ENCODE measurements at places on chromosomes 12 and 14.
A peak's percentile ranks its signal among the peaks of the same experiment; 100 is the strongest.

DNA sequence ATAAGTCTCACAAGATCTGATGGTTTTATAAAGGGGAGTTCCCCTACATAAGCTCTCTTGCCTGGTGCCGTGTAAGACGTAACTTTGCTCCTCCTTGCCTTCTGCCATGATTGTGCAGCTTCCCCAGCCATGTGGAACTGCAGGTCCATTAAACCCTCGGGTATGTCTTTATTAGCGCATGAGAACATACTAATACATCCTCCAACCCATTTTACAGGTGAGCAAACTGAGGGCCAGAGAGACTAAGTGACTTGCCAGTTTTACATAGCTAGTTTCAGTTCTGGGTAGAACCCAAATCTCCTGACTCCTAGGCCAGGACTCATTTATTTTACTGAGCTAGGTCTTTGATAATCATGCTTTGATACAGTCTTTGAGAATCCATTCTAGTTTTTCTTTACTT, 406.9 kb downstream of the RAD51B start:
- DNase-seq: no peak

DNA sequence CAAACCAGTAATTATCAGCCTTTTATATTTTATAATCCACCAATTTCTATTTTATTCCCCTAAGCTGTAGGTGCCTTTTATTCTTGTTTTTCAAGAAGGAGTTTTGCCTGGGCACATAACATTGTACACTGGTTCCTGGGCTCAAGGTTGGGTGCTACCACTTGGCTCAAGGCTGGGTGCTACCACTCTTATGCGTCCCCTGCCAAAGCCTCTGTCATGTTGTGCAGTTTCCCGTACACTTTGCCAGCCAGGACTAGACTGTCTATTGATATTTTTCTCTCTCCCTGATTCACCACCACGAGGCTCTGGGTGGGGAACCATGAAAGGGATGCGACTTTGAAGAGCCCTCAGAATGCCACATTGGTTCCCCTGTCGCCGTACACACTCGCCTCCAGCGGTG, 52.5 kb upstream of the VASH1 start:
- DNase-seq: no peak

- DNase-seq: no peak
Observed at GRCh38 chr12:42677461-42677860, 87.9 kb upstream of the PRICKLE1 start.

DNA sequence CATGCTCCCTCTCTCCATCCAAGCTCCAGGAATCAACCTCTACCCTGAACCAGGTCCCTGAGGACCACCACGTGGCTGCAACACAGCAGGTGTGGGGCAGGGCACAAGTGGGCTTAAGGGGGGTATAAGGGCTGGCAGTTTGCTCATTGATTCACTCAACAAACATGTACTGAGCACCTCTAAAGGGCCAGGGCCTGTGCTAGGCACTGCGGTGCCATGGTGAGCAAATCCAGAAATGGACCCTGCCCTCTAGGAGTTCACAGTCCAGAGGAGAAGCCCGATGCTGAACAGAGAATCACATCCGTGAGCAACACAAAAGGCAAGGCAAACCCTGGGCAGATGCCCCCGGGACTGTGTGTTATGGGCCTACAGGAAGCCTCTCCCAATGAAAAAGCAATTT, 6.5 kb upstream of the AQP2 start:
- no peak for DNase-seq

DNA sequence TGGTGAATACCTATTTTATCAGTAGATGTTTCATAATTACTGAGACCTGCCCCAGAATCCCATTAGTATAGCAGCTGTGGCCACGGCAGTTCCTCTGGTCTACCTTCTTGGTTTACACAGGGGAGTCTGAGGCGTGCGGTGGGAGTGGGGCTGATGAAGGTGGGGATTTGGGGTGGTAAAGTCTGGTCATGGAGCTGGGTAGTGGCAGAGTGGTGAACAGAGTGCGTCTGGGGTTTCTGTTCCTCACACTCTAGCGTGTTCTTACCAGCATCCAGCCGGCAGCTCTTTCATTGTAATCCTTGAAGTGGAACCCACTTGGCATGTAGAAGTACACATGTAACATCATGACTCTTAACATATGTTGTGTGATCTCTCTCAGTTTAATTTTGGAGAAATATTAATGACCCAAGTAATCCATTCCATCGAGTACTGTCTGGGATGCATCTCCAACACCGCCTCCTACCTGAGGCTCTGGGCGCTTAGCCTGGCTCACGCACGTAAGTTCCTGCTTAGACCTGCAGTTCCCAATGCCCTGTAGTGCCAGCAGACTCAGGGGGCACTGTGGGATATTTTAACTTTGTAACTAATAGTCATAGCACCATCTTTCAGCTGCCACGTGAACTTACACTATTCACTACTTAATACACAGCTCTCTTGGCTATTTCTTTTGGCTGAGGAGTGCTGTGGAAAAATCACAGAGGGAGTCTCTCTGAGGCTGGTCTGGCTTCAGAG, 7.9 kb upstream of the DNAH10 start:
- no peak for DNase-seq

DNA sequence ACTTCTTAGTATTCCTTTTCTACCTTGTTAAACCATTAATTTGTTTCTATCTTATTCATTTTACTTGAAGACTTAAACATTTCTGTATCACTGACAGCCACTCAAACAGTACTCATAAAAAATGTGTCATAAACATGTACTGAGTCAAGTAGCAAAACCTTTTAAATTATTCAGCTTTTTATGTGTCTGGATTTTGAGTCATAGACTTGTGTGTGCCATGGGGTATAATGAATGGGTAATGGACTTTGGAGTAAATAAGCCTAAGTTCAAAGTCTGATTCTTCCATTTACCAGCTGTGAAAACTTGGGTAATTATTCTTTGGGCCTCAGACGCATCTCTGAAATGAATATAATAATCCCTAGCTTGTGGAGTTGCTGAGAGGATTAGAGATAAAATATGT, 199.0 kb downstream of the RAD51B start:
- no peak for DNase-seq

- no peak for DNase-seq
Observed at GRCh38 chr12:120647375-120647755, 6.9 kb downstream of the CABP1 start.

GRCh38 chr12:42886160-42886559, 296.6 kb upstream of the PRICKLE1 start:
- no peak for DNase-seq

DNA sequence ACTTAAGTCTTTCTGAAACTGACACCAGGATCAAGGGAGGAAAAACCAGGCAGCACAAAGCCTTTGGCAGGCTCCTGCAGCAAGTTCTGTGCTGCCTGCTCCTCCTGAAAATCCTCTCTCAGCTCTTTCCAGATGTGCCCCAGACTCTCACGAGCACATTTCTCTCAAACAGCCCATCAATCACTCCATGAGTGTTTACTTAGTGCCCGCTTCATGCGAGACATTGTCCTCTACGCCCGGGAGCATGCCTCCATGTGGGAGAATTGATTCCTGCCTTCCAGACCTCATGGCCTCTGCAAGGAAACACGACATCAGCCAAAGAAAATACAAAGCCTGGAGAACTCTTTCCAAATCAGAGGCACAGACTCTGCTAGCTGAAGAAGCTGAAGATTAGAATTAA, 46.5 kb upstream of the TSPAN11 start:
- DNase-seq: no peak

- no peak for DNase-seq
Observed at GRCh38 chr14:51562816-51563215, 88.9 kb upstream of the FRMD6 start.

- DNase-seq: no peak
Observed at GRCh38 chr14:21056520-21057163, 980 bp upstream of the RNASE8 start.

GRCh38 chr12:63668028-63668799, at the start of gene DPY19L2:
TSS of gene DPY19L2 (minus strand) at chr12:63668493. CDS start at chr12:63668393, 100 bp downstream.
- peak; percentile 2 for DNase-seq

GRCh38 chr12:107404981-107405380, 280.6 kb upstream of the PWP1 start:
- DNase-seq: no peak

DNA sequence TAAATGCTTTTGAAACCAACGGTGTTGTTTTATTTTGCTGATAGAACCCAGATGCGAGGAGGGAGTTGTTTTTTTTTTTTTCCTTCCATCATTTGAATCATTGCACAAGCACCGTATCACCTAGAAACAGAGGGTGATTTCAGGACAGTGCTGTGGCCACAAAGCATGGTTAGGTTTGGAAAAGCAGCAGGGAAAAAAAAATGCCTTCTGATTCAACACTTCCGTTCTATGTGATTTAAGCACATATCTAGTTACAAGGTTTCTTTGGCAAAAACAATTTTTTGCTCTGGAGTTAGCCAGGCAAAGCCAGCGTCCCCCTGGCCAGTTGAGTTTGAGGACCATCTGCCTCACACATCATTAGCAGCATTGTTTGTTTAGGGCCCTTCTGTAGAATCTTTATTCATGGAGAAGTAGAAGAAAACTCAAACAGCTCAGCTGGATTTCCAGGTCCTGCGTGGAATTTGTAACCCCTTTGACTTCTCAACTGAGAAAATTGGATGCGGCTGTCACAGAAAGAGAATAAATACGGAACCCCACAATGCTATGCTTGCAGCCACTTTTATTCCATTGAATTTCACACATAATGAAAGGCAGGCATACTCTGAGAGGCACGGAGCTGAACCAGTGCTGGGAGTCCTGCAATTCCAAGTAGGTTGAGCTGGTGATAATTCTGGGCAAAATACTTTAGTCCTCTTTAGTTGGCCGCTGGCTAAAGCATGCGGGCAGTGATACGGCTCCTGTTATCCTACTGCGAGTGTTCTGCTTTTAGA, 17.0 kb upstream of the WNT5B start:
- no peak for DNase-seq

GRCh38 chr12:13041224-13041623, 3.0 kb upstream of the FAM234B start:
- DNase-seq: no peak

GRCh38 chr12:78793491-78793890, 71.1 kb upstream of the SYT1 start:
- no peak for DNase-seq

GRCh38 chr14:104559804-104560585, 19.6 kb upstream of the C14orf180 start:
- DNase-seq: no peak

- DNase-seq: no peak
Observed at GRCh38 chr12:6697584-6698351, 2.8 kb downstream of the PIANP start.

DNA sequence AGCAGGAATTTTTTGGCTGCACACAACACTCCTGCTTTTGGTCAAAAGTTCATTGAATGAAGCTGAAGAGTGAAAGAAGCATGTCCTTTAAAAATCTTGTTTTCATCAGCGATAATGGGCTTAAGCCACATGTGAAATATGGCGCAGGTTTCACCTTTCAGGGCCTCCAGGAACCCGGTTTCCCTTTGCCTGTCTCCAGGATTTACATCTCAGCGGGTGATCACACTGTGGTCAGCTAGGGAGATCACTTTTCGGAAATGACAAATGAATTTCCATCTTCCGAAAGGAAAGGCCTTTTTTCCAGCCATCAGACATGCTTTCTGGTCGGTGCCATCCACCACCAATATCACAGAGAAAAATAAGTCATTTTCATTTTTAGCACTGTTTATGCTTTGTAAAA, 727.1 kb upstream of the TBX3 start:
- no peak for DNase-seq

DNA sequence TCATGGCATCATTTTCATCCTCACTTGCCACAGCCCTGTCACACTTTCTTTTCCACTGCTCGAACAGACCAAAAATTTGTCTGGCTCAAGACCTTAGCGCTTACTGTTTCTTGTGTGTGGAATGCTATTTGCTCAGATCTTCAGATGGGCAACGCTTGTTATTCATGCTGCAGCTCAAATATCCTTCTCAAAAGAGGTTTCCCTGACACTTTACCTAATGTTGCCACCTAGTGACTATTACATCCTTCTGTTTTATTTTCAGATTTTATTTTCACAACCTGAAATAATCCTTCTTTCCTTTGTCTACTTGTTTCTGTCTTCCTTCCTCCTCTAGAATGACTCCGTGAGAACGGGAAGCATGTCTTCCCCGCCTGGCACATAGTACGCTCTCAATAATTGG, 5.6 kb downstream of the FBXO33 start:
- DNase-seq: no peak

- no peak for DNase-seq
Observed at GRCh38 chr12:82857911-82858533, 171.3 kb downstream of the TMTC2 start.

DNA sequence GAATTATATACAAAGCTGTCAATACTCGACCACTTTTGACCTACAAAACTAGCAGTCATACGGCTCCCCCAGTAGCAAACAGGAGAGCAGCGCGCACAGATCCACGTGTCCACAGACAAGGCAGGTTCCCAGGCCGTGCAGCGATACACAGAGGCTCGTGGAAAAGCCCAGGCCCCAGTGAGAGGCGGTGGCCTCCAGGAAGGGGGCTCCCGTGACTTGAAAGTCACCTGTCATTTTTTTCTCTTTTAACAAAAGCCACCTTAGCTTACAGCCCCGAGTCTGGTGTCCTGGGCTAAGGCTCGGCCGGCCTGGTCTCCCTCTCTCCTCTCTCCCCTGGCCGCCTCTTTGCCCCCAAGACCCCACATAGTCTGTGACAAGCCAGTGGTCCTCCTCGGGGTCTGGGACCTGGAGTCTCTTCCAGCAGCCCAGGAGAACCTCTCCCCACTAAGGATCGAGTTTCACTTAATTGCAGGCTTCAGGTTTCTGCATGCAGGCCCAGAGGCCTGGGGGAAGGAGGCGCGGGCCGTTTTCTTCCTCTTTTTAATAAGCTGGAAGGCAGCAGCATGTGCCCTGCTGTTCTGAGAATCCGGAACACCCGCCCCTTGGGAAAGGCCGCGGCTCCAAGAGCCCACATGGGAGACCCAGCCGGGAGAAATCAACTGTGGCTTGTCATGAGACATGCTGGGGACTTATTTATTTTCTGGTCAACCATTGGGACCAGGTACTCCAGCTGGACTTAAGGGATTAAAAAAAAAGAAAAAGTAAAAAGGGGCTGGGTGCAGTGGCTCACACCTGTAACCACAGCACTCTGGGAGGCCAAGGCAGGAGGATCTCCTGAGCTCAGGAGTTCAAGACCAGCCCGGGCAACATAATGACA, 15.9 kb downstream of the NCOR2 start:
- DNase-seq: no peak

- DNase-seq: no peak
Observed at GRCh38 chr14:74083784-74084276, 423 bp downstream of the ALDH6A1 start.

DNA sequence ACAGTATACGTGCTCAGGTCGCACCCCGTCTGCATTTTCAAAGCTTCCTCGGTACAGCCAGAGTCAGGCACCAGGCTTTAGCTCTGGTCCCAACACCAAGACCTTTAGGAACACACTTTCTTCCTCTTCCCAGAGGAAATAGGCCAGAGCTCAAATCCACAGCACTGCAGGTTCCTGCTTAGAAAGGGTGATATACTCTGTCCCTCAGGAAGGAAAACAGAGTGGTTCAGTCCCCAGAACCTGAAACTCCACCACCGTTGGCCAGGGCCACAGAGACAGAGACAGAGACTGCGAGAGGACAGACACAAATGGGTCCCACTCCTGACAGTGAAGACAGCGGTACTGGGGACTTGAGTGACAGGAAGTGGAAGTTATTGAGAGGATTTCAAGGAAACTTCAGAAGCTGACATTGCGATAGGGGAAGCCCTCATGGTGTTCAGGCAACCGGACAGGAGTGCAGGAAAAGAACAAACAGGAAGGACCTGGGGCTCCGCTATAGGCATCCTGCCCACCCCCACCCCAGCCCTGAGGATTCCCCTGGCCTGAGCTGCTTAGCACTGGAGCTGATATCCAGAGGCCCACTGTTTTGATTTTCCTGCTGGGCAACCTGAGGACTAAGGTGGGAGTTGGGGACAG, 5.5 kb upstream of the KRT8 start:
- no peak for DNase-seq

GRCh38 chr14:53808042-53808441, 148.6 kb downstream of the BMP4 start:
- DNase-seq: no peak

Data from stimulated activated CD8-positive, alpha-beta memory T cell treated with anti-CD3 and anti-CD28 coated beads, Interleukin-7, amount 100 ng/mL, for 1 hour (primary cell).